ENCODE measurements at places on chromosomes 6 and 20. TPM values are rescaled to one million over a fixed set of nuclear protein-coding genes. Genes with fewer than 3 reads are reported as not detected.

The DZANK1 gene
- total RNA-seq: 6.5 TPM

The VWA7 gene
- 6.4 TPM for total RNA-seq

The PAK5 gene
- total RNA-seq: 0.69 TPM

The ALDH8A1 gene
- total RNA-seq: 0.46 TPM

The SLC35F1 gene
- 6.1 TPM for total RNA-seq

The PEDS1 gene
- 42.9 TPM for total RNA-seq

The FAM229B gene
- 8.4 TPM for total RNA-seq

The NHLRC1 gene
- 3.5 TPM for total RNA-seq

The ULBP1 gene
- 8.2 TPM for total RNA-seq

The SOBP gene
- 1.8 TPM for total RNA-seq

The OPRL1 gene
- total RNA-seq: 0.50 TPM

The ZNF133 gene
- total RNA-seq: 14.1 TPM

The ATP9A gene
- 43.5 TPM for total RNA-seq

The ZNF165 gene
- total RNA-seq: 8.4 TPM

The TMC2 gene
- not detected for total RNA-seq

The TCF15 gene
- 0.94 TPM for total RNA-seq

The SOX18 gene
- 0.72 TPM for total RNA-seq

The MLN gene
- 0.65 TPM for total RNA-seq

The ADGB gene
- 0.31 TPM for total RNA-seq

The ELOVL5 gene
- total RNA-seq: 66.3 TPM

The MOG gene
- not detected for total RNA-seq

The SLC22A16 gene
- total RNA-seq: not detected

The TRIM10 gene
- 0.17 TPM for total RNA-seq

The ELOVL2 gene
- 3.8 TPM for total RNA-seq

The LY6G6C gene
- total RNA-seq: 2.5 TPM

The ADAM33 gene
- total RNA-seq: 8.2 TPM

The BTNL2 gene
- total RNA-seq: not detected

The OR2H2 gene
- not detected for total RNA-seq

The BMP7 gene
- total RNA-seq: 287 TPM

The NRSN1 gene
- total RNA-seq: 0.17 TPM

The ABHD16B gene
- not detected for total RNA-seq

The TBX18 gene
- total RNA-seq: 8.2 TPM

The PLA2G7 gene
- total RNA-seq: 1.2 TPM

The NELFE gene
- 73.0 TPM for total RNA-seq

The RNF114 gene
- total RNA-seq: 72.1 TPM

The NOX3 gene
- total RNA-seq: not detected

The ACSS1 gene
- total RNA-seq: 22.2 TPM

The CLIC1 gene
- 294 TPM for total RNA-seq

The RIPPLY2 gene
- total RNA-seq: 1.6 TPM

The ZNF391 gene
- 8.4 TPM for total RNA-seq

The RAB44 gene
- total RNA-seq: 0.07 TPM

The SRPK1 gene
- total RNA-seq: 69.7 TPM

The CUTA gene
- 212 TPM for total RNA-seq

The OVOL2 gene
- 17.5 TPM for total RNA-seq

The ANKRD66 gene
- 0.34 TPM for total RNA-seq

The SRSF12 gene
- total RNA-seq: 3.9 TPM

The C6orf58 gene
- not detected for total RNA-seq

The RIPOR3 gene
- total RNA-seq: 5.1 TPM

The TREM1 gene
- not detected for total RNA-seq

The FKBP1C gene
- total RNA-seq: 0.79 TPM

The C20orf202 gene
- 0.24 TPM for total RNA-seq

The MOCS1 gene
- 15.6 TPM for total RNA-seq

The ZBTB46 gene
- total RNA-seq: 13.6 TPM

The CAP2 gene
- 9.3 TPM for total RNA-seq

Data from type B pancreatic cell (in vitro differentiated cells).